OCI-LY7 (cell line): ENCODE measurements at places on chromosomes 3 and 15. TPM values are rescaled to one million over a fixed set of nuclear protein-coding genes. Genes with fewer than 3 reads are reported as not detected.

TLE3 gene
- total RNA-seq, result 31.9 and 35.7 TPM in 2 replicates

CHST13 gene
- total RNA-seq, result not detected in 2 replicates

CADPS gene
- 68.6 and 79.5 TPM in 2 replicates for total RNA-seq

RTP1 gene
- total RNA-seq, result not detected in 2 replicates

ANKRD63 gene
- not detected in 2 replicates for total RNA-seq

PPP4R2 gene
- 86.5 and 99.5 TPM in 2 replicates for total RNA-seq

PIERCE2 gene
- total RNA-seq, result 2.1 and 3.1 TPM in 2 replicates

ZFAND6 gene
- 86.2 and 97.8 TPM in 2 replicates for total RNA-seq

NPHP3 gene
- total RNA-seq, result 8.5 and 9.8 TPM in 2 replicates

FGD5 gene
- 0.21 TPM in 1 of 2 replicates, not detected in the other for total RNA-seq

SAMMSON gene
- total RNA-seq, result not detected in 2 replicates

GUCA1C gene
- not detected in 2 replicates for total RNA-seq

PCOLCE2 gene
- total RNA-seq, result not detected in 2 replicates

NSMCE3 gene
- 18.6 and 18.9 TPM in 2 replicates for total RNA-seq

GLDN gene
- not detected in 2 replicates for total RNA-seq

PDZRN3 gene
- total RNA-seq, result 0.48 and 0.95 TPM in 2 replicates

CASR gene
- 0.04 TPM in 1 of 2 replicates, not detected in the other for total RNA-seq

ANKDD1A gene
- 3.1 and 5.1 TPM in 2 replicates for total RNA-seq

SI gene
- not detected in 2 replicates for total RNA-seq

TFDP2 gene
- 99.9 and 147 TPM in 2 replicates for total RNA-seq

GALNT15 gene
- total RNA-seq, result not detected in 2 replicates

UBE2E2 gene
- total RNA-seq, result 48.8 and 58.0 TPM in 2 replicates

INO80 gene
- total RNA-seq, result 30.0 and 35.1 TPM in 2 replicates

IGSF10 gene
- not detected in 2 replicates for total RNA-seq

OR5K2 gene
- not detected in 2 replicates for total RNA-seq

WDR93 gene
- not detected in 2 replicates for total RNA-seq

IL17RE gene
- 0.53 and 1.1 TPM in 2 replicates for total RNA-seq

LRRC49 gene
- total RNA-seq, result not detected in 2 replicates

CNTN3 gene
- total RNA-seq, result not detected in 2 replicates

MRAS gene
- total RNA-seq, result not detected in 2 replicates

FGF7 gene
- not detected in 2 replicates for total RNA-seq

CFAP20DC gene
- 1.1 and 1.8 TPM in 2 replicates for total RNA-seq

GOLGA8M gene
- not detected in 2 replicates for total RNA-seq

GRAMD1C gene
- total RNA-seq, result 6.4 and 6.8 TPM in 2 replicates

EPHB1 gene
- 1.3 and 1.9 TPM in 2 replicates for total RNA-seq

FANCD2OS gene
- not detected in 2 replicates for total RNA-seq
